ENCODE measurements at places on chromosomes 16 and 17.

- no peak for DNase-seq
Observed at GRCh38 chr17:65403626-65404025, 157.8 kb downstream of the AXIN2 start.

- no peak for DNase-seq
Observed at GRCh38 chr16:17940584-17941364, 395.8 kb downstream of the NPIPA8 start.

- no peak for DNase-seq
Observed at GRCh38 chr17:36935671-36936454, 1.4 kb upstream of the LHX1 start.

GRCh38 chr16:11254913-11255736 lies 879 bp downstream of the SOCS1 start:
- peak; percentile 71 for DNase-seq

DNA sequence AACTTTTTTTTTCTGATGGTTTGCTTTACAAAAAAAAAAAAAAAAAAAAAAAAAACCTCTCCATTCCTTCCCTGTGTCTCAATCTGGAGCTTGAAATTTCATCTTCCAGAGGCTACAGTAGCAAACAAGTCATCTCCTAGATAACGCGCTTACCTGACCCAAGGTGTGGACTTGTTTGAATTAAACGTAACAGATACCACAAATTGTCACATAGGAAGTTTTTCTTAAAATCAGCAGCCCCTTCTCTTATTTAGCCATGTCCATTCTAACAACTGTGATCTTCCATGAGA lies 2.0 kb downstream of the STAT5B start:
- DNase-seq: no peak

GRCh38 chr17:82056729-82057621 lies 5.3 kb downstream of the GPS1 start:
- DNase-seq: no peak

DNA sequence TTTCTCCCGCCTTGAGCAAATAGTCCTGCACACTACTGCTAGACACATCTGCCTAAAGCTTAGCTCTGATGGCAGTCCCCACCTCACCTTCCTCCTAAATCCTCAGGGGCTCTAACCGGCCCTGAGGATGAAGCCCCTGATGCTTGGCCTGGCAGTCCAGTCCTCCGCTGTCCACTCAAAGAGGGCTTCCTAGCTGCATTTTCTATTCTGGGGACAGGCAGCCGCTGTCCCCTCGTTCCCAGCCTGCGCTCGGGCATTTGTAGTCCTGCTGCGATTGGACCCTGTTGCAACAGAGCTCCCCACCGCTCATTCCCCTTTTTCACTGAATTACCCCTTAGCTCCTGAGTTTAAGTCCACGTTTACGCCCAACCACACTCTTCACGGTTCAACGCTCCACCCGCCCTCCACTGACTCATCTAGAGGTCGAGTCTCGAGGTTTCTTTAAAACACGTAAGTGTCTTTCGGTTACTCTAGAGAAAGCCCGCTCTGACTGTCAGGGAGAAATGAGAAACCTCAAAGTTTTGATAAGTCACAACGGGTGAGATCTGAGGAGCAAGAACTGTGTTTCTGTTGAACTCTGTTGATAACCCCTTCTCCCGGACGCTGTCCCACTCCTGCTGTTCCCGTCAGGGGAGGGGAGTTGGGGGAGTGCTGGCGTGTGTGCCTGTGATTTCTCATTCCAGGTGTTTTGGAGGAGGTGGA lies 4.5 kb downstream of the CCR7 start:
- DNase-seq: peak; percentile 26

DNA sequence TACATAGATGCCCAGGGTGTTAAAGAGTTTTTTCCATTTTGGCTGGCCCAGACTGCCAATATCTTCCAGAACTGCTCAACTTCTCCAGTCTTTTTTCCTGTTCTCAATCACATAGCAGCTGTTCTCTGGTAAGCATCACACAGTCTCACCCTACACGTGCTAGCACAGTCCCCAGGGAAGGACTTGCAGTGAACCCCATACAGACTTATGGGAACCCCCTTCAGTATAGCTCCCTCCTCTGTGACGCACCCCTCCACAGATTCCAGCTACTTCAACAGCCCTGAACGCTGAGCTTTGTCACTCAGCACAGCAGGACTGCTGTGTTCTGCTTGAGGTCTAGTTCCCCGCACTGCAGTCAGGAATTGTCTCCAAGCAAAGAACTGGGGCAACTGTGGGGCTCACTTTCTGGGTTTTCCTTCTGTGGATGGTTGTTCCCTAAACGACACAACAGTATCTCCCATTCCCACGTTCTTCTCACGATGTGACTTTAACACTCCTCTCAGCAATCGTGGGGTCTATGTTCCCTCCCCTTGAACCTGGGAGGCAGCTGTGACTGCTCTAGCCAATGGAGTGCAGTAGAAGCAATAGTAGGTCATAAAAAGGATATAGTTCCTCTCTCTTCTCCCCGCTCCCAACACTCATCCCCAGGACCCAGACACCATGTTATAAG lies 3.6 kb downstream of the MMP28 start:
- DNase-seq: no peak

DNA sequence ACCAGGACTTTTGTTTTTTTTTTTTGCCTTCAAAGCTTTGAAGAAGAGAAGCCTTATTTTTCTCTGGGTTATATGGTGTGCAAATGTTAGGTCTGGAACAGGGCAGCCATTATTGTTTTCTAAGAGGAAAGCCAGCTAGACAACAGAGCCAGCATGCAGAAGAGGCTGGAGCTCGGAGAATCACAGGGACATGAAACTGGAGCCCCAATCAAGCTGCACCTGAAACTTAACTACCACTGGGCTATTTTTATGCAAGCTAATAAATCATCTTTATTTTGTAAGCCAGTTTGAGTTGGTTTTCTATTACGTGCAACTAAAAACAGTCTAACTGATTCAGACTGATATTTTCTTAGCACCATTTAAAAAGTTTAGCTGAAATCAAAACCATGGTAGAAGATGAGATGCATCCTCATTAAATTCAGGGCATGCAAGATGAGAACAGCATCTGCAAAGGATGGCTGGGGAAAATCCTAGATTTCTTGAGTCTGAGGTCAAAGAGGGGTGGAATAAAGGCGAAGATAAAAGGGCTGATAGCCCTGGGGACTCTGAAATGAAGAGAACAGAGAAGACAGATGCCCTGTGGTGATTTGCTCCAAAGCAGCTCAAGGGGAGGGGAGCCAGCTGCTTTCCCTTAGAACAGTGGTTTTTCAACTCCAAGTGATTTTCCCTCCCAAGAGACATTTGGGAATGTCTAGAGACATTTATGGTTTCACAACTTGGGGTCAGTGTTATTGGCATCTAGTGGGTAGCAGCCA lies 177.1 kb upstream of the WSCD1 start:
- DNase-seq: no peak

- no peak for DNase-seq
Observed at GRCh38 chr16:57912529-57913260, 58.2 kb downstream of the CNGB1 start.

GRCh38 chr16:57923841-57924240 lies 47.1 kb downstream of the CNGB1 start:
- DNase-seq: no peak

GRCh38 chr16:29699324-29700219 lies 20.6 kb downstream of the QPRT start:
- DNase-seq: no peak

GRCh38 chr17:30547778-30548573 lies 70.8 kb downstream of the GOSR1 start:
- DNase-seq: no peak

DNA sequence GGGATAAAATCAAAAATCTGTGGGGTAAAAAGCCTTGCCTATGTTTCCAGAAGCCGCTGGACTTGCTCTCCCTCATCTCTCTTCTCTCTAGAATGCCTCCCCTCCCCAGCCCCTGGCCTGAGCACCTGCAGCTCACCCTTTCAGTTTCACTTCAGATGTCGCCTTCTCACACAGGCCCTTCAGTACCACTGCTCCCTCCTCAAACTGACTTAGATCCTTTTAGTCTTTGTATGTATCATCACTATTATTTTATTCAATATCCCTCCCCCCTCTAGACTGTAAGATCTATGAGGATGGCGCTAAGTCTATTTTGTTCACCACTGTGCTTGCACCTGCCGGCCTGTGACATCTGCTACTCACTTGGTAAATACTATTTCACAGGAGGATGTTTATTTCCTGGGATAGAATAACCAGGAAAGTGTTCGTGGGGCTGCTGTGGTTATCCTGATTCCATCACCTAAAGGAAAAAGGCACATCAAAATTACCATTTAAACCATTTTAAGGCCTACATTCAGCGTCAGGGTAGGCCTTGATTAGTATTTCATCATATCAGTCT lies 122.3 kb downstream of the MRTFB start:
- no peak for DNase-seq

- DNase-seq: no peak
Observed at GRCh38 chr17:33023790-33024189, 32.1 kb downstream of the SPACA3 start.

DNA sequence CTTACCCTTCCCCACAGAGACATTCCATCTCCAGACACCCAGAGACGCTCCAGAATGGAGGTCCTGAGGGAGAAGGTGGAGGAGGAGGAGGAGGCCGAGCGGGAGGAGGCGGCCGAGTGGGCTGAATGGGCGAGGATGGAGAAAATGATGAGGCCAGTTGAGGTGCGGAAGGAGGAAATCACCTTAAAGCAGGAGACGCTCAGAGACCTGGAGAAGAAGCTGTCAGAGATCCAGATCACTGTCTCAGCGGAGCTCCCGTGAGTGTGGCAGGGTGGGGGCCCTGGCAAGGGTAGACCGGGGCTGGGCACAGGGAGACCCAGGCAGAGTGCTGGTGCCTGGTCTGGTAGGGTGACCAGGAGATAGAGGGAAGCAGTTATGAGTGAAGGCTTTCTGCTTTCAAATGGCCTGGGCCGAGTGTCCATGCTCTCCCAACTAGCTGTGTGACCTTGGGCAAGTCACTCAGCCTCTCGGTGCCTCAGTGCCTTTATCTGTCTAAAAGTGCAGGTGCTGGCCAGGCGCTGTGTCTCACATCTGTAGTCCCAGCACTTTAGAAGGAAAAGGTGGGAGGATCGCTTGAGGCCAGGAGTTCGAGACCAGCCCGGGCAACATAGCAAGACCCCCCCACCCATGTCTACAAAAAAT lies 3.4 kb downstream of the DRC7 start:
- no peak for DNase-seq

GRCh38 chr17:78144147-78144719 lies 2.0 kb upstream of the C17orf99 start:
- no peak for DNase-seq

GRCh38 chr17:18028114-18028951 lies 10.6 kb downstream of the ATPAF2 start:
- DNase-seq: no peak

DNA sequence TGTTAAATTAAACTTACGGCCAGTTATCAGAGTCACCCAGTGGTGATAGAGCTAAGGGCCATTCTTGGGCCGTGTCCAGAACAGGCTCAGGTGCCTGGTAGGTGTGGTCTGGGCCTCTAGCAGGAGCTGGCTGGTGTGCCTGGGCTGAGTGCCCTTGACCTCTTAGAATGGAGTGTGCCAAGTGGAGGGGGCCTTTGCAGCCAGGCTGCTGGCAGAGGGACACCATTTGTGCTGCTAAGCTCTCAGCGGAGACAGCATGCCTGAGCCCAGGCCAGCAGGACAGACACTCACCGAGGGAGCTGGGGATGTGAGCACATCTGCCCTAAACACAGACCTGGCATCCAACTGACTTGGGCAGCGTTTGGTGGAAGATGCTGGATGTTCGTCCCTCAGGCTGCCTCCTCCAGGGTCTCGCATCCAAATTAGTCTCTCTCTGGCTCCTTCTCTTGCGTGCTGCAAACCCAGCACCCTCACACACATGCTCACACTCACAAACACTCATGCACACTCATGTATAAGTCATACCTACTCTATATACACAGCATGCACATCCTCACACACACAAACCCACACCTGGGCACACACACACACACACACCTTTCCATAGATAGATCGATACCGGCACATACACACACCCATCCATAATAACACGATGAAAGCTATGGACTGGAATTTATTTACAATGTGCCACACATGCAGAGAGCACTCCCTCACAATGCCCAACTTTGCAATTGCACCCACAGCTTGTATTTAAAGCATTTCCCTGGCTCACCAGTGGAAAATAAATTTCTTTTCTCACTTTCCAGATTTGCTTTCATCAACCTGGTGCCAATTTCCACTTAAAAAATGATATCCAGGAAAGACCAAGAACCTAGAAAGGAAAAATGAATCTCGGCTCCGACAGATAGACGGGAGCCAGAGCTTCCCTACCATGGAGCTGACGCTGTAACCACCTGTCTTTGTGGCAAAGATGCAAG lies 33.6 kb upstream of the CDH5 start:
- no peak for DNase-seq

DNA sequence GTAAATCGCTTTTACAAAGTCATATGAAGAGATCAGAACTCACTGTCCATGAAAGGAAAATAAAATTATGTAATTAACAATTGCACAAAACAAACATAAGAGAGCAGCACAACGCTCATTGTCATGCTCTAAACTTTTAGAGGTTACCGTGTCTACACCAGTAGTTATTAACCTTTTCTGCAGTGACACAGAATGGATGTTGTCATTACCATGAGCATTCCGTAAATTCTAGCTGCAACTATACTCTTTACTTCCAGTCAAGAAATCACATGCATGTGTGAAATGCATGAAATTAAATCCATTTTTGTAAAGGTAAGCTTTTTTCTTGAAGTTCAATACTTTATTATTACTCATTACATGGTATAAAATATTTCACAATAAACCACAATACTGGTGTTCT lies 38.2 kb downstream of the USP32 start:
- DNase-seq: no peak

DNA sequence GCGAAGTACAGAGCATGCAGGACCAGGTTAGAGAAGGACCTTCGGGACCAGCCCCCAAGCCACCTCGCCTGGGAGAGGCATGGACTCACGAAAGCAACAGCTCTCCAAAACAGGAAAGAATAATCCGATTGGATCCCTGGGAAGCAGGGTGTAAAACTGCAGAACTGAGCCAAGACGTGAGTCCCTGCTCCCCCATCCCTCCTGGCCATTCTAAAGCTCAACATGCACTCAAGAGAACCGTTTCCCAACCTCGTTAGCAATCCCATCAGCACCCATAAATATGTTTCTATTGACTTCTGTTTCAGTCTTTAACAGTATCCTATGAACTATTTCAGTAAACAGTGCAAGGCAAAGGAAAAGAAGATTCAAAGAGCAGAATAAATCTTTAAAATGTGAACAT lies 167.0 kb downstream of the COPRS start:
- no peak for DNase-seq
